AML-193 (cell line): ENCODE measurements at places on chromosomes 16 and 17.

DNA sequence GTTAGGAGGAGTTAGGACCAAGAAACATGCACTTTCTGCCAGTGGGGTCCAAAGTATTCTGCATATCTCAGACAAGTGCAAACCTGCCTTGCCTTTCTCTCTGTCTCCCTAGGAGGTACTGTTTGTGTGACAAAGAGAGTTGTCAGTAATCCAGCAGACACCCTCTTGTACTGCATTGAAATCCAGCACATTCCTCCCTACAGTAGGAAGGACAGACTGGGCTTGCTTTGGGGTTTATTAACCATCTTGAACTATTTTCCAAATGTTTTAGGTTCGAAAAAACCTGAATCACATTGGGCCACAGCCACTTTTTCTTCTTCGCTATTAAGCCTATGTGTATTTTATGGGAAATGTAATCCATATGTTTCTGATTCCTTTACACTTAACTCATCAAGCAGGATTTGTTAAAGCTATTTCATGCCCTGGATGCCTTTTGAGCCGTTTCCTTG is 204.2 kb upstream of the KCNJ16 start:
- DNase-seq = no peak

DNA sequence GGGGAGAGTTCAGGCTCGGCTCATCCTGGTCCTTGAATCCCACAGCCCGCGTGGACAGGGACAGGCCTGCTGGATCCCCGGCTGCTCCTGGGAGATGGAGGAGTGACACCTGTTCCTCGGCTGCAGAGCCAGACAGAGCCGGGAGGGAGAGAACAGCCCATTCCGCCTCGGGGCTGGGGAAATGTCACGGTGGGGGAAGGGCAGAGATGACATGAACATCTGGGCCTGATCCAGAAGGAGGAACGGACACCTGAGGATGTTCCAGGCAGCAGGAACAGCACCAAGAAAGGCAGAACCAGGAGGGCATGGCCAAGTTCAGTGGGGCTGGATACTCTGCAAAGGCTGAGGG is 2.1 kb downstream of the ZNF764 start:
- no peak for DNase-seq

GRCh38 chr16:64089697-64090096 is 1032.2 kb downstream of the CDH11 start:
- DNase-seq = peak; percentile 3

DNA sequence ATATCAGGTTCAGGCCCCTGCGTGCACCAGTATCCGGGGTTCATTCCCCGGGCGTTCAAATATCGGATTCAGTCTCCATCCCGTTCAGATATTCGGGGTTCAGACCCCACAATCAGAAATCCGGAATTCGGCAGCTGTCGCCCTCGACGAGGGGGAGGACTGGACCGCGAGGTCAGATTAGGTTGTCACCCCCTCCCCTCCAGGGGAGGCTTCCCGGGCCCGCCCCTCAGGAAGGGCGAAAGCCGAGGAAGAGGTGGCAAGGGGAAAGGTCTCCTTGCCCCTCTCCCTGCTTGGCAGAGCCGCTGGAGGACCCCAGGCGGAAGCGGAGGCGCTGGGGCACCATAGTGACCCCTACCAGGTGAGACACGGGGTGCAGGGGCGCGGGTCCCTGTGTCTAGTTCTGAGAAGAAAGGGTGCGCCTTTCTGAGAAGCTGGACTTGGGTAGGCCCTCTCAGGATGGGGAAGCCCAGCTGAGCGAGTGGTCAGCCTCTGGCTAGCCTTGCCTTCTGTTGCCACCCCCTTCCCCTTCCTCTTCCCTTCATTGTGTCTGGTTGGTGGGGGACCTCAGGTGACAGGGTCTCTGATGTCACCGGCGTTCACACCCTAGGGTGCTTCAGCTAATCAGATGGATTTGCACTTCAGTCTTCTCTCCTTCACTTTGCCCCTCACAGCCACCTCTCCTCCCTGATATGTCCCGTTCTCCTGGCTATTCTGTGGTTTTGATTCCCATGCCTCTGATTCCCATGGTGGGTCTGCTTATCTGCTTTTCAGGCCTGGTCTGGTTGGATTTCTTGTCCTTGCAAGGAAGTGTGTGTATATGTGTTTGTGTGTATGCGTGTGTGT is 844 bp downstream of the TAOK2 start:
- peak; percentile 41 for DNase-seq

DNA sequence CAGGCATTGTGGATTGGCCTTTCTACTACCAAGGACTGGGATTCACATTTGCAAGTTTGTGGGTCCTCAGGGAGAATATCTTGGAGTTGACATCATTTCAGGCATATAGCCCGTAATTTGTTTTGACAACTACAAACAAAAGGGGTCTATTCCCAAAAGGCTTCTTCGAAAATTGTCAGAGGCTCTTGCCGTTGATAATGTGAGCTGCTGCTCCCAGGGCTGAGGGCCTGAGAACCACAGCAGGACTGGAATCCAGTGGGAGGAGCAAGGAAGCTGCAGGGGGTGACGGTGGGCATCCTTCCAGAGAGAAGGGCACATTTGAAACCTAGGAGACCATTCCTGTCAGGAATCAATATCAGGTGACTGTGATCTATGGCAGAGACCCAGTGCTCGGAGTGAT is 761.6 kb upstream of the RBFOX1 start:
- no peak for DNase-seq

DNA sequence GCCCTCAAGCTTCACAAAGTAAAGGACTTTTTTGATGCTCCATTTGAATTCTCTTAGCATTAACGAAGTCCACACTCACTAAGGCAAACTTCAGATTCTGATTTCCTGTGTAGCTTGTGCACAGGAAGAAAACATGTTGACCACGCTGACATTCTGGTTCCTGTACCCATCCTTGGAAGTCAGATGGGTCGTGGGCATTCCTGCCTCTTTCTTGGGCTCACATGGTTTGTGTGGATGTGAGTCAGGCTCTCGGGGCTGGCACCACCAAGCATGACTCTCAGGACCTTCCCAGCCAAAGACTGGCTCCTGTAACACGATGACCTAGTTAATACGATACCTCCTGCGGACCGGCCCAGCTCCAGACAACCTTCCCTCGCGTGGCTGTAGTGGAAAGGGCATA is 32.8 kb downstream of the ARSG start:
- DNase-seq = no peak

- no peak for DNase-seq
Observed at GRCh38 chr16:68907781-68908181, 64.5 kb downstream of the TANGO6 start.

- DNase-seq = no peak
Observed at GRCh38 chr16:7316281-7316888, 16.3 kb upstream of the RBFOX1 start.

- DNase-seq = no peak
Observed at GRCh38 chr17:71985111-71986039, 135.4 kb upstream of the SOX9 start.

DNA sequence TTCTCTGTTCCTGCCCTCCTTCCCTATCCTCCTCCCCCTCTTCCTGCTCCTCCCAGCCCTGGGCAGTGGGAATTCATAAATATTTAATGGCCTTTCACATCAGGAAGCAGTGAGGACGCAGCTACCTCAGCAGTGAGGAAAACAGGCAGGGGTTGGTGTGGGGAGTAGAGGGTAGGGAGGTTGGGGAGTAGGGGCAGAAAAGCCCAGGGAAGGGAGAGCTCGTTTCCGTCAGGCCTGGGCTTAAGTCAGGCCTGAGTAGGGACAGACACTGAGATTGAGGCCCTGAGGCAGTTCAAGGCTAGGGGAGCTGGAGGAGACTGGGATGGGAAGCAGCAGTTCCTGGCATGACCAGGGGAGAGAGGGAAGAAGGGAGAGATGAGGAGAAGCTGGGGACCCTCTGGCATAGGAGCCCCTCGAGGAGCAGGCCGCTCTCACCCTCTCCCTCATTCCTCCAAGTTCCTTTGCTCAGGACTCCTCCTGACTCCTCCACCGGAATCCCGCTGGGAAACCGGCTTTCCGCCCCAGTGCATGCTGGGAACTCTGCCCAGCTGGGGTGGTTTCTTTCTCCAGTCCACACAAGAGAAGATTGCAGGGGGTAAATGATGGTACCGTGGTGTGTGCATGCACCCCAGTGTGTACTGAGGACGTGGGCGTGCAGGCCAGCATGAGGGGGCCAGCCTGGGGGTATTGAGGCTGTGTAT is 6.2 kb downstream of the SAMD14 start:
- no peak for DNase-seq

DNA sequence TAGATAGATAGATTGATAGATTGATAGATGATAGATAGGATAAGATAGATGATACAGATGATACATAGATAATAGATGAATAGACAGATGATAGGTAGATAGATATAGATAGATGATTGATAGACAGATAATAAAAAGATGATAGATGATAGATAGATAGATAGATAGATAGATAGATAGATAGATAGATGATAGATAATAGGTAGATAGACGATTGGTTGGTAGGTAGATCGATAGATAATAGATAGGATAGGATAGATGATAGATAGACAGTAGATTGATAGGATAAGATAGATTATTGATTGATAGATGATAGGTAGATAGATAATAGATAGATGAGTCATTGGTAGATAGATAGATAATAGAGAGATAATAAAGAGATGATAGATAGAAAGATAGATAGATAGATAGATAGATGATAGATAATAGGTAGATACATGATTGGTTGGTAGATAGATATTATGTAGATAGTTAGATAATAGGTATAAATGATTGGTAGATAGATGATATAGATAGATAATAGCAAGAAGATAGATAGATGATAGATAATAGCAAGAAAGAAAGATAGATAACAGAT is 109.4 kb upstream of the C16orf82 start:
- no peak for DNase-seq

DNA sequence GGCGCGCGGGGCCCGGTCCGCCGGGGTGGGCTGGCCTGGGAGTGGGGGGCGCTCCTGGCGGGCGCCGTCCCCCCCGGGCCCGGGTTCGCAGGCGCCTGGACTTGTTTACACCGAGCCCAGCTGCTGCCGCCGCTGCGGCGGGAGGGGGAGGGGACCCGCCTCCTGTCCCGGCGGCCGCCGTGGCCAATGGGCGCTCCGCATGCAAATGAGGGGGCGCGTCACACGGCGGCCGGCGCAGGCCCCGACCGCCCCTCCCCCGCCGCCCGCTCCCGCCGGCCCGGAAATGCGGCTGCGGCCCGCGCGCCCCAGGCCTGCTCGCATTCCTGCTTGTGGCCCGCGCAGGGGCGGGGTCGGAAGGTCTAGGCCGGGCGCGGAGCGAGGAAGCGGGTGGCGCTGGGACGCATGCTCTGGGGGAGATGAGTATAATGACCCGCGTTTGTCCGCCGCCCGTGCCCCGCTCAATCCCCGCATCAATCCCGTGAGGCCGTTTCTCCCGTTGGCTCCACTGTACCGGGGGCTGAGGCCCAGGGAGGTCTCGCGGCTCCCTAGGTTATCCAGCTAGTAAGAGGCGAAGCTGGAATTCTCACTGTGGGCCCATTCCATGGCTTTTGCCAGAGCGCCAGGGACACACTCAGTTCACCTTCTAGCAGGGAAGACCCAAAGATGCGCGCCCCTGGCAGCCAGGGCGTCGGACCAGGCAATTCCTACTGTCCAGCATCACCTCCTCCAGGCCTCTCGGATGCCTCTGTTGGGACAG is at the start of gene YPEL3:
YPEL3 (minus strand) TSS at position 109 of the 757 bp plus-strand sequence. CDS start 731 bp downstream, outside the sequence.
- peak; percentile 62 for DNase-seq

GRCh38 chr16:67942200-67942509 is 1.8 kb downstream of the LCAT start:
- DNase-seq = peak; percentile 48

DNA sequence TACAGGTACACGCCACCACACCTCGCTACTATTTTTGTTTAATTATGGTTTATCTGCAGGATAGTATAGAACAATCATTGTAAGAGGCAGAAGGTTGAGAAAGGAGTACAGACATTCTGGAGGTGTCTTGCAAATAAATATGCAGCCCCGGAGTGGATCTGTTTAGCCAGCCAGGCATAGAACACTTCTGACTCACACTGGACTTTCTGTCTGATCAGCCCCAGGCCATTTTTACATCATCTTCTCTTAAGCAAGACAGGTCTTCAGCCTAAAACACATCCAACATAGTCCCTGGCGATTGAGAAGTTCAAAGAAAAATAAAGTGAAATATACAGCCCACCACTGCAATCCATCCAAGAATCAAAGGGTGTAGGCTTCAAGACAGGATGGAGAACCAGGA is 81.4 kb downstream of the XYLT1 start:
- DNase-seq = no peak

DNA sequence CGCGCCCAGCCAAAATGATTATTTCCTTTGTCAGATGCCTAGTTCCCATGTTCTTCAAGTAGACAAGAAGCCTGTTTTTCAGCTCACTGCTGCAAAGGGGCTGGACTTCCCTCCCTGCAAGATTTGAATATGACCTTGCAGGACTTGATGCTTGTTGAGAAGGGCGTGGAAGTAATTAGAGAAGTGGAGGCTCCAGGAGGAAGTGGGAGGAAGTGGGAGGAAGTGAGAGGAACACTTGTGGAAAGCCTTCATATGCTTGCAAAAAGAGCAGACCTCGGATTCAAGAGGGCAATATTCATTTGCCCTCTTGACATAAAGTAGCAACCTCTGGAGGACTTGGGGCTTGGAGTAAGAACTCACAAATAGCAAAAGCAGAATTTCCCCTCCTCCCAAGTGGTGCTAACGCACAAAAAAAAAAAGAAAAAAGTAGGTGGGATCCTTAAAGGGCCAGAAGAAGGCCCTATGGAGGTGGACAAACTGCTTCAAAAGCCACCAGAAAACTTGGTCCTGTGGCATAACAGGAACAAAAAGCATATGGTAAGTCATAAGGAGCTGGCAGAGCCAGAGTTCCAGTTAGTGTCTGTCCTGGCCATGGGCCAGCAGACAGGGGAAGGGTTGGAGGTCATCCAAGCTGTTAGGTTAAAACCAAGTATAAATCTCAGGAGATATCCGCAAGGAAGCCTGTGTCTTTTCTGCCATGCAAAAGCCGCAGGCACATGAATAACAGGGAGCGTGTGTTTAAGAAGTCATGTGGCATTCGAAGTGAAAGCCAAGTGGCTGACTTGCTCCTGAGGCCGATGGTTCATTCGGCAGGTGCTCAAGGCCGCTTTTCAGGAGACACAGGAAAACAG is 20.6 kb upstream of the PRKAR1A start:
- peak; percentile 94 for DNase-seq

DNA sequence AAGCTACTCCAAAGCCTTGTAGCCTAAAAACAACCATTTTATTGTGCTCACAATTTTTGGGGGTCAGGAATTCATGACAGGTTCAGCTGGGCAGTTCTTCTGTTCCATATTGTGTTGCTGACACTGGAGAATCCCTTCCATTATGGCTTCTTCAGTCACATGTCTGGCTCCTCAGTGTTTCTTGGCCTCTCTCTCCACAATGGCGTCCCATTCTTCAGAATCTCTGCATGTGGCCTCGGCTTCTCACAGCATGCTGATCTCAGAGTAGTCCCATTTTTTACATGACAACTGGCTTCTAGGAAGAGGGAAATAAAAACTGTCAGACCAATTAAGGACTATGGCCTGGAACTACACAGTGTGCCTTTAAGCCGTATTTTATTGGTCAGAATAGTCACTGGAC is 49.7 kb downstream of the NF1 start:
- no peak for DNase-seq

- DNase-seq = peak; percentile 78
Observed at GRCh38 chr16:84730406-84731106, 30.8 kb downstream of the USP10 start.
